Right lung (tissue), 10 donors: ENCODE measurements at places on chromosomes 16 and 17.

DNA sequence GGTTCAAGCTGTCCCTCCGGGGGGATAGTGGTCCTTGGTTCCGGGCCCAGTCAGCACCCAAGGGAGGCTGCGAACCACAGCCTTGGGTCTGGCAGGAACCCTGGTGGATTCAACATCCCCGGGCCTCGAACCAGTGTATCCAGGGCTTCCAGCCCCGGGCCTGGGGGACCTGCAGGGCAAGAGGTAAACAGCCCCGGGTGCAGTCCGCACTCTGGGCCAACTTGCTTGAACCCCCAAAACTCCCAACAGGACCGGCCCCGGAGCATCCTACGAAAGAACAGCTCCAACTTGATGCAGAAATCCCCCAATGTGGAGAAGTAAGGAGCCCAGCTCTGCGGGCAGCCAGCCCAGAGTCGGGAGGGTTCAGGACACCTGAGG, 1.5 kb upstream of the NEURL4 start:
- DNase-seq: no peak

GRCh38 chr17:17343896-17344506, 40.8 kb downstream of the NT5M start:
- DNase-seq: no peak

GRCh38 chr17:42562388-42563142, 617 bp downstream of the COASY start:
- no peak for DNase-seq

GRCh38 chr16:79605999-79606398, 5.5 kb upstream of the MAF start:
- no peak for DNase-seq

DNA sequence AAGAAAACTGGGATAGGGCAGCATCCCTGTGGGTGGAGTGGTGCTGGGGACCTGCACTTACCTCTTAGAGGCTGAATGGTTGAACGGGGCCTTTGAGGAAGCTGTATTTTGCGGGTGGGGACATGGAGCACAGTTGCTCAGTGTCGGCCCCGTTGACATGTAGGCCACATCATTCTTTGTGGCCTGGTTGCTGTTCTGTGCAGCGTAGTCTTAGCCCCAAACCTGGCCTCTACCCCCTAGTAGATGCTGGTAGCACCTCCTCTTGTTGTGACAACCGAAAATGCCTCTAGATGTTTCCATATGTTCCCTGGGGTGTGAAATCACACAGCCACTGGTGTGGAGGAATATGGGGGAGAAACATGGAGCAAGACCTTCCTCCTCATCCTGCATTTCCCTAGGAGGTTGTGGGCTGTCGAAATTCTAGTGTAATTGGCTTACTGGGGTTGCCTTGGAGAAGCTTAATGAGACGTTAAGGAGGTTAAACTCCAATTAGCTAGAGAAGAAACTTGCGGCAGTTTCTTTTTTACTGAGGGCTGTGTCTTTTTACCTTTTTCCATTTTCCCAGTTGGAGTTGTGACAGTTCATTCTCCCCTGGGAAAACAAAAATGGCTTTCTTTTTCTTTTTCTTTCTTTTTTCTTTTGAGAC, 9.4 kb downstream of the ABCC1 start:
- DNase-seq: no peak

DNA sequence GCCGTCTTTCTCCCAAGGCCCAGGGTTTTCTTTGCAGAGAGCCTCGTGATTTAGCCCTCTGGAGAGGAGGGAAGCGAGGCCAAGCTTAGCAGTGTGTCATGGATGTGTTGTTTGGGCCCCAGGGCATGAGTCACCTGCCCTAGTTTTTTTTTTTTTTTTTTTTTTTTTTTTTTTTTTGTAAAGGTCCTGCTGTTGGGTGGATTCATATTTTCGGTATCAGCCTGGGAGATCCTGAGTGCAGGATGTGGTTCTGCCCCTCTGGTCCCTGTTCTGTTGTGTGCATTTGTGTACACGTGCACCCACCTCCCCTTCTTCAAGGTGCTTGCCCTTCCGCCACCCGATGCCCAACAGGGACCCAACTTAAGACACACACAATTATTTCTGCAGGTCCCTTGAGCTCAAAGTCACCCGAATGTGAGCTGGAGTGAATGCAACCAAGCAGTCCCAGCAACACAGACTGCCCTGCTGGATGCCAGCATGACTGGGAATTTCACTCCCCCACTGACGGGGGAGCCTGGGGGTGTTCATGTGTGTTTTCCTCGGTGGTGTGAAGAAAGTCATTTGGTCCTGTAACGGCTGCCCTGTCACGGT, 265.8 kb upstream of the TNRC6C start:
- DNase-seq: no peak

GRCh38 chr16:81251871-81252270, 13.4 kb downstream of the BCO1 start:
- DNase-seq: no peak

DNA sequence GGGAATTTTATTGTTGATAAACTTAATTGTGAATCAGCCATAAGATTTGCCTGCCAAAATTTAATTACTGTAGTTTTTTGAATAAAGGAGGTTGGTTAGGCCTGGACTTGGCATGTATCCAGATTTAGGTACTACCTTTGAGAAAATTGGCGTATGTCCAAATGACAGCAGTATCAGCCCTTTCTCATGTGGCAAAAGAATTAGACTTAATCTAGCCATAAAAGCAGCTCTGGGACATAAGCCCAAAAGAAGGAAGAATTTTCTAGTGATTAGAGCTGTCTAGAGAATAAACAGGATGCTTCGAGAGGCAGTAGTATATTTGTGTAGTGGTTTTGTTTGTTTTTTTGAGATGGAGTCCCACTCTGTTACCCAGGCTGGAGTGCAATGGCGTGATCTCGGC, 27.7 kb downstream of the PPM1E start:
- DNase-seq: no peak

DNA sequence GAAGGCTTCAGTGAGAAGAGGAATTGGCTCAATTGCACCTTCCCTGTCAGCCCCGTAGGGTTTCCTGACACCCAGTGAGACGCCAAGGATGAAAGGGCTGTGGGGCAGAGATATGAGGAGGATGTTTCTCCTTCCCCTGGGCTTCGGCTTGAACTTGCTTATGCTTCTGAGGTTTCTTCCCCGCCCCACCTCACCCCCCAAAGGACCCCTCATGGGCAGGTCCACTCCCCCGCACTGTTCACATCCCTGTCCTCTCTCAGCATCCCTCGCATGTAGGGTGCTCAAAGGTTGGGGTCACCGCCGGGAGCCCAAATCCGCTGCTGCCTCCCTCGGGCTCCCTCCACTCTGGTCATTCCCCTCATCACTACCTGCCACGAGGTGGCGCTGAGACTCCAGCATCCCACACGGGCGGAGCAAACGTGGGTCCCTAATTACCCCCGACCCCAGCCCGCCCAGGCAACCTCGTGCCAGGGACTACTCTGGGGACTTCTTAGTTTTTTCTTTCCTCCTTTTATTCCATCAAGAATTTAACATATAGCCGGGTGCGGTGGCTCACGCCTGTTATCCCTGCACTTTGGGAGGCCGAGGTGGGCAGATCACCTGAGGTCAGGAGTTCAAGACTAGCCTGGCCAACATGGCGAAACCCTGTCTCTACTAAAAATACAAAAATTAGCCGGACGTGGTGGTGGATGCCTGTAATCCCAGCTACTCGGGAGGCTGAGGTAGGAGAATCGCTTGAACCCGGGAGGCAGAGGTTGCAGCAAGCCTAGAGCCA, 3.3 kb upstream of the TRARG1 start:
- DNase-seq: no peak

- DNase-seq: no peak
Measured at GRCh38 chr17:17320911-17321220, 17.7 kb downstream of the NT5M start.

DNA sequence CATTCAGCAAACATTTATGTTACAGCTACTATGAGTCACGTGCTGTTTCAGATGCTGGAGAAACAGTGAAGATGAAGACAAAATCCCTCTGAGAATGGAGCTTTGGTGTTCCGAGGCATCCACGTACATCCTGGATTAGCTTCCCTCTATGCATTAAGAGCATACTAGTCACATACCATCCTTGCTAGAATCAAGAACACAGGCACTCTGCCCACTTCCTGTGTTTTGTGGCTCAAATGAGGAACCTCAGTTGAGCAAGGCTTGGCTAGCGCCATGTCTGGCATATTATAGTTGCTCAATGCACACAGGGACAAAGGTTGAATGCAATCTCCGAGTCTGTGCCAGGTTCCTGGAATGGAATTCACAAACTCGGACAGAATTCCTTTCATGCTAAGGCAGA, 297.5 kb downstream of the XYLT1 start:
- no peak for DNase-seq

GRCh38 chr16:25317732-25318316, 60.2 kb upstream of the ZKSCAN2 start:
- DNase-seq: no peak

- peak; percentile 82 for DNase-seq
Measured at GRCh38 chr17:73595479-73595878, 48.8 kb downstream of the SDK2 start.

DNA sequence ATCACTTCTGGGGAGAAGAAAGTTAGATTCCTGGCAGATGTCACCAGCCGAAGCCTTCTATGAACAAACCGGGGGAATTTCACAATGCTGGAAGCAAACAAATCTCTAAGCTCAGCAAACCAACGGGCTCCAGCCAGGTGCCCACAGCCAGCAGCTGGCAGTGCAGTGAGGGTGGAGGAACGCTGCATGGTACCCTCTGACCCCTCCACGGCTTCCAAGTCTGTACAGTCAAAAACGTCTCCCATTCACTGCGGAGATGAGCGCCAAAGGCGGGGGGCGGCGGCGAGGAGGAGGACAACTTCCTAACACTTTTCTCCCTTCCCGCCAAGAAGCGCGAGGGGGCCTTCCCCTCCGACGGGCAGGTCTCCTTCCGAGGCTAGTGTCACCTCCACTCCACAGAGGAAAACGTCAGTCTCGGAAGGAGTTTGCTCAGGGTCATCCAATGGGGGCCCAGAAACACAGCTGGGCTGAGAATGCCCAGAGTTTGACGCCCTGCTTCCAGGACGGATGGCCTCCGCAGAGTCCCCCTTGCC, 924 bp downstream of the ZNF598 start:
- no peak for DNase-seq

GRCh38 chr16:7206469-7206868, 126.2 kb upstream of the RBFOX1 start:
- DNase-seq: no peak

DNA sequence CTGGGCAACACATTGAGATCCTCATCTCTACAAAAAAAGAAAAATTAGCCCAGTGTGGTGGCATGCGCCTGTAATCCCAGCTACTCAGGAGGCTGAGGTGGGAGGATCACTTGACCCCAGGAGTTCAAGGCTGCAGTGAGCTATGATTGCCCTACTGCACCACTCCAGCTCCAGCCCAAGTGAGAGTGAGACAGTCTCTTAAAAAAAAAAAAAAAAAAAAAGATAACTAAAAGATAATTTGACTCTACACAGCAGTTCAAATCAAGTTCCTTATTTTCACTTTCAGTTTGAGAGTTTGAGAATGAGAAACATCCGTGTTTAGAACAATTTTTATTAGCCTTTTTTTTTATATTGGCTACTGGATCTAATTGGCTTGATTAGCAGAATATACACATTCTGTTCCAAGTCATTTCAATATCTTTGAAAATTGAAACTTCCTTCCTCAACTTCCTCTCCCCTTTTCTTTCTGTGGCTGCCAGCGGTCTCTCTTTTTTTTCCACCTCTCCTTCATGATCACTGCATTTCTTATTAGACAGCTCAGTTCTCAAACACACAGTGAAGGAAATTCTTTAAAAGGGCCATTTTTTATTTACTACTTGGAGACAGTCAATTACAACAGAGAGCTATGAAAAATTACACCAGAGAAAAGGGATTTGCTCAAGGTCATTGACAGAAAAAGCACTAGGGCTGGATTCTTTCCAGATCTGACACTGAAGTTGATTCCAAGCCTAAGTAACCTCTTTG, 4.5 kb upstream of the ACSF2 start:
- peak; percentile 27 for DNase-seq

- no peak for DNase-seq
Measured at GRCh38 chr16:76654088-76654820, 377.1 kb downstream of the CNTNAP4 start.

DNA sequence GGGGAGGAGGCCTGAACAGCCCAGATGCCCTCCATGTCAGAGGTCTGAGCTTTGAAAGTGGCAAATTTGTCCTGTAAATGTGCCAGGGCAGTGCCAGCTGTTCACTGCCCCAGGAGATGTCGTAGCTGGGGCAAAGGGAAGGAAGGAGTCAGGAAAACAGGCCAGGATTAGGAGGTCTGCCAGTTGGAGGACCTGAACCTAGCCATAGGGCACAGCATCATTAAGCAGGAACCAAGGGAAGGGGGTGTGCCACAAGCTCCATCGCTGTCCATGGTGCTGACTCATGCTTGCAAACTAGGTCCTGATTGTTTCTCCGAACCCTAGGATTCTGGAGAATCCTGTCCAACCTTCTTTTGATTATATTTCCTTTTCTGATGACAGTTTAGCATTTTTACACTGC, 124.2 kb downstream of the TMEM132E start:
- DNase-seq: peak; percentile 8

DNA sequence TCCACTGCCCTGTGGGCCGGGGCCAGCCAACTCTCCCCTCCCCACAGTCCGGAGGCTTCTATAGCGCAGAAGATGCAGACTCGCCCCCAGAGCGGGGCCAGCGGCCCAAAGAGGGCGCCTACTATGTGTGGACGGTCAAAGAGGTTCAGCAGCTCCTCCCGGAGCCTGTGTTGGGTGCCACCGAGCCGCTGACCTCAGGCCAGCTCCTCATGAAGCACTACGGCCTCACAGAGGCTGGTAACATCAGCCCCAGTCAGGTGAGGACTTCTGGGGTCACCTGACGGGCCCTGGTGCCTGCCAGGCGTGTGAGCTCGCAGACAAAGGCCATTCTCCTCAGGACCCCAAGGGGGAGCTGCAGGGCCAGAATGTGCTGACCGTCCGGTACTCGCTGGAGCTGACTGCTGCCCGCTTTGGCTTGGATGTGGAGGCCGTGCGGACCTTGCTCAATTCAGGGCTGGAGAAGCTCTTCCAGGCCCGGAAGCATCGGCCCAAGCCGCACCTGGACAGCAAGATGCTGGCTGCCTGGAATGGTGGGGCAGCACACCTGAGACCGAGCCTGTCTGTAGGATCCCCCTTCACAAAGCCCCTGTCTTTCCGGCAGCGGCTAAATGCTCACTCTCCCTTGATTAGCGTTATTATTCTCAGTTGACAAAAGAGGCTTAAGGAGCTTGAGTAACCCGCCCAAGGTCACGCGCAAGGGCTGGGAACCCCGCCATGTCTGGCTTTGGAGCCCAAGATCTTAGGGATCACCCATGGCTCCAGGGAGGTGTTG, 3.9 kb downstream of the SPATA20 start:
- peak; percentile 85 for DNase-seq

- no peak for DNase-seq
Measured at GRCh38 chr17:81323411-81323868, 28.3 kb upstream of the SLC38A10 start.

GRCh38 chr16:67278773-67279295, 498 bp upstream of the PLEKHG4 start:
- DNase-seq: no peak

GRCh38 chr17:77802811-77803220, 155.7 kb upstream of the TNRC6C start:
- DNase-seq: peak; percentile 89

DNA sequence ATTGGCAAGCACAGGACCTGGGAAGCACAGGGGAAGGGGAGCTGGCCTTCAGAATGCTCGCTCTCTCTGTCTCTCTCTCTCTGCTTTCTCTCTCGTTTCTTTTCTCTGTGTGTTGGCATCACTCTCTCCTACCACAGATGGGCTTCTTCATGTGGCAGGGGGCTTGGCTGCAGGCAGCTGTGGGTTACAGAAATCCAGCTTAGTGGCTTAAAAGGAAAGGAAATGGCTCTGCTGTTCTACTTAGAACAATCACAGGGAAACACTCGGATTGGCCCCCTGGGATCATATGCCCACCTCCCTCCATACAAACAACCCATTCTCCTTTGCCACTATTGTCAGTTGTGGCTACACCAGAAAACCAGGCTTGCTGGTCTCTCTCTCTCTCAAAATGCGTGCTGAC, 20.4 kb downstream of the TBX2 start:
- DNase-seq: peak; percentile 55
